ENCODE measurements at places on chromosomes 6 and 20.
A peak's percentile ranks its signal among the peaks of the same experiment; 100 is the strongest.

- DNase-seq = no peak
These were observed 483.5 kb downstream of the UTRN start for GRCh38 chr6:144768551-144769075.

GRCh38 chr20:3209257-3209945, at the start of gene ITPA:
Gene ITPA, plus strand, starts transcription at chr20:3209498. Its CDS starts 54 bp downstream, at chr20:3209552.
- DNase-seq = peak; percentile 60

GRCh38 chr6:11044712-11045167, 635 bp upstream of the ELOVL2 start:
- no peak for DNase-seq

DNA sequence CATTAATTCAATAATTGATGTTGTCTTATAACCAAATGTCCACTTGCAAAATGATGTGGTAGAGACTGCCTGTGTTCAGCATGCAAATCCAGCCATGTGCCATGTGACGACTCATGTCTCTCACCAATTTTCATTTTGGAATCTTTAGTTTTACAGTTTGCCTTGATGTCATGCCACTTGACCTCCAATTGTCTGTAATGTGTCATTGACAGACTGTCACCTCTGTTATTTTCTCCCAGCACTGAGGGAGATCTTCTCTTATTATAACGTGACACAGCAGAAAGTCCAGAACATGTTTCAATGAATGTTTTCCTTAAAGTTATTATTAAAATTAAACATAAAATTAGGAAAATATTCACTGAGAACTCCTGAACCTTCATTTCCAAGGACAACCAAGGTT, 56.7 kb downstream of the LAMA4 start:
- DNase-seq = no peak

GRCh38 chr6:13012296-13012695, 295.7 kb downstream of the PHACTR1 start:
- no peak for DNase-seq

GRCh38 chr6:33860706-33861474, 57.1 kb upstream of the MLN start:
- DNase-seq = peak; percentile 58

- DNase-seq = no peak
These were observed 13.8 kb downstream of the PHACTR3 start for GRCh38 chr20:59618131-59618530.

DNA sequence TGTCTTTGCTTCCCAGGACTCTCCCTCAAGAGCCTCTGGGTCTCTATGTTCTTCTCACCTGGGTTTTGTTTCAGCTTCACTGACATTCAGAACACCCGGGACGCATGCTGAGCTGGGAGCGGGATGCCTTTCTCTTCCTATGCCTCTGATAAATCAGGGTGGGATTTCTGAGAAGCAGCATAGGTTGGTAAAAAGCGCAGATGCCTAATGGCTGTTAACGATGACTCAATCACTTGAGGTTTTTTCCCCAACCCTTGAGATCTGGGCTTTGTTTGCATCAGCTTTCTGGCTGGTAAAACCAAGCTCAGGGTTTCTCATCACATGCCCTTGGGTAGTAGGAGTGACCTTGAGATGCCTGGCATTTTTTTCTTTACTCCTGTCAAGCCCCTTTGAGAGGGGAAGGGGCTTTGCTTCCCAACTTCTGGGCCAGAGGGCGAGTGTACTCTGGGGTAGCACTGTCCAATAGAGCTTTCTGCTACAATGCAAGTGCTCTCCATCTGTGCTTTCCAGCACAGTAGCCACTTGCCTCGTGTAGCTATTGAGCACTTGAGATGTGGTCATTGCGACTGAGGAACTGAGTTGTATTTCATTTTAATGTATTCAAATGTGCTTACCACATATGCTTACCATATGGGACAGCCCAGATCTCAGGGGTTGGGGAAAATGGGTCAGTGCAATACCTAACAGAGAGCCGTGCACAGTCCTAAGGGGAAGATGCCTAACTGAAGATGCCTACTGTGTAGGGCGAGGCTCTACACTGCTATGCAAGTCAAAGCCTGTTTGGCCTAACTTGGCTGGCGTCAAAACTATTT, 69.1 kb downstream of the PPP1R14C start:
- DNase-seq = no peak

GRCh38 chr6:112502351-112503090, 155.4 kb downstream of the RFPL4B start:
- DNase-seq = peak; percentile 44

DNA sequence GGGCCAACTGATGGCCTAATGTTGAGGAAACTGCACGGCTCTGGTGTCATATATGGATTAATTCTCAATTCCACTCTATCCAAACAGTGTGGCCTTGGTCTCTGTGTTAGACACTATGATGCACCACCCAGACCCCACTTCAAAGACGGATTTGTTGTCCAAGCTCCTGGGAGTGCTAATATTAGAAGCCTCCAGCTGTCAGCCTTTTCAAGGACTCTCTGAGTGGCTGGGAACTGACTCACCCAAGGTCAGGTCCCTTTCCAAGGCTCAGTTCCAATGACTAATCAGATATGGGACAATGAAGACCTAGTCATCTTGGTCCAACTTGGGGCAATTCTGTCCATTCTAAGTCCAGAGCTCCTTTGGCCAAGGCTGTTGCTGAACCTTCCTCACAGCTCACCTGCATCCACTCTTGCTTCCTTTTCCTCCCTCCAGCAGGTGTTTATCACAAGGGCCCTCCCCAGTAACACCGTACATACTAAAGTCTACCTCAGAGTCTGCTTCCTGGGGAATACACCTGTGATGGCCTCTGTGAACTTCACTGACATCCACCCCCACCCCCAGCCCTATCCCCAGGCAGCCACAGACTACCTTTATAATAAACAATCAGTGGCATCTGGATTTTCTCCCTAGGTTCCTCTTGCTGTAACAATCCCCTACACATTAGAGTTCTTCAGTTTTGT, 7.2 kb upstream of the IL20RA start:
- DNase-seq = no peak

- DNase-seq = no peak
These were observed 172.0 kb downstream of the SCP2D1 start for GRCh38 chr20:18985551-18985950.

DNA sequence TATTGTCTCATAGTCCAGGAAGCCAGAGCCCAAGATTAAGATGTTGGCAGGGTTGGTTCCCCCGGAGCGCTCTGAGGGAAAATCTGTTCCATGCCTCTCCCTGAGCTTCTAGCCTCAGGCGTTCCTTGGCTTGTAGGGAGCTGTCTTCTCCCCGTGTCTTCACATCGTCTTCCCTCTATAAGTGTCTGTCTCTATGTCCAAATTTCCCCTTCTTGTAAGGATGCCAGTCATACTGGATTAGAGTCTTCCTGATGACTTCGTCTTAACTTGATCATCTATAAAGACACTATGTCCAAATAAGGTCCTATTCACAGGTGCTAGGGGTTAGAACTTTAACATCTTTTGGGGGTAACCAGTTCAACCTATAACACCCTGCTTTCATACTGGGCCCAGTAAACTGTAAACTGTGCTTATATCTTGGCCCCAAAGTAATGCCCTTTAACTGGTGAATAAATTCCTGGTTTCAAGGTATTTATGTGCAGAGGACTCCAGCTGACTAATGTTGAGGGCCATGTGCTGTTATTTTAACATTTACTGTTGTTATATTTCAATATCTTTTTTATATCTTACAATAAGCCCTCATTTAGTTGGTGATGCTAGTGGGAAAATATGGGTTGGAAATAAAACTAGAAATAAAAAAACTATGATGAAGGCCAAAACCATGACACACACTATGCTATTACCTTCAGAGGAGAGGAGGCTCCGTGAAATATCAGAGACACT, 101.7 kb upstream of the IYD start:
- no peak for DNase-seq

DNA sequence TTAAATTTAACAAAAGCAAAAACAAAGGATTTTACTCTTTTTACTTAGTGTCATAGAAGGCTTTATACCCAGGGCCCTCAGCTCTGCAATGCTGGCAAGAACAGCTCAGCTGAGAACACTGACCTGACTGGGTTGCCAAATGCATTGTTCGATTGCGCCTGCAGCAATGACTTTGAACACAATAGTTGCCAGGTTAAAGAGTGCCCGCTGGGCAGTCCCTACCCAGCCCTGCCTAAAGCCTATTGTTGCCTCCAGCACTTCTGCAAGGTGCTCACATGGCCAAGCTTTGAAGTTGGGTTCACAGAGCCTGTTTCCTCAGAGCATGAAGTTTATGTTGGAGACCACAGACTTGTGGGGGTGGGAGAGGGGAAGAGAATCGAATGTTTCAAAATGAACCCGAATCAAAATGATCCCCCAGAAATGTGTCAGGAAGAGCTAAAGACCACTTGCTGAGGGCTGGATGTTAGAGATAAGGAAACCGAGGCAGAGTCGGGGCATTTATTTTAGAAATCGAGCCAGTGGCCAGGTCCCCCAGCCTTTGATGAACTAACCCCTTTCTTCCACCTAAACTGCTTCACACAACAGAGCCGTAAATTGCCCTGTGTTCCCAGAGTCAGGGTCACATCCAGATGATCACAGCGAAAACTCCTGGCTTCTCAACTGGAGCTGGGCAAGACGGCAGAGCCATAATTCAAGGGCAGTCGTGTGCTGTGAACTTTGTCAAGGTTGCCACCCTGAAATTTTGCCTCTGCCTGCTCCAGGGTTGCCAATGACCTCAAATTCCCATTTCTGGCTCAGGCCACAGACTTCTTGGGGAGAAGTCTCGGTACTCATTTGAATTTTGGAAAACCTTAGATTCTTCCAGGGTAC, 55.0 kb downstream of the FOXA2 start:
- DNase-seq = no peak

DNA sequence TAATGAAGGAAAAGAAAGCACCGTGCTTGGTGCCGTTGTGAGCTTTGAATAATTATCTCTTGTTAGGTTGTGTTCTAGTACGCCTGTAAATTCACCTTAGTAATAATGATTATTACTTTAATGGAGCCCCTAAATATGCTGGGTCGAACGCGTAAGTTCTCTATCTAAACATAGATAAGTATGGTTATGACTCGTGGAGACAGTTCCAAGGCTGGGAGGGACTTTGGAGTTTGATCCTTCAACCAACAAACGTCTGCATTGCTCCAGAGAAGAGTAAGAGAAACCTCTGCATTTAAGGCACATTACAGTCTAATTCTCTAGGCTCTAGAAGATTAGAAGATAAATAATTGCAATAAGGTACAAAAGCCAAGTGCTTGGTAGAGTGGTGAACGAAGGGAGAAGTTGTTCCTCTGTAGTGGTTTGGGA, 514 bp downstream of the ACOT13 start:
- peak; percentile 24 for DNase-seq

DNA sequence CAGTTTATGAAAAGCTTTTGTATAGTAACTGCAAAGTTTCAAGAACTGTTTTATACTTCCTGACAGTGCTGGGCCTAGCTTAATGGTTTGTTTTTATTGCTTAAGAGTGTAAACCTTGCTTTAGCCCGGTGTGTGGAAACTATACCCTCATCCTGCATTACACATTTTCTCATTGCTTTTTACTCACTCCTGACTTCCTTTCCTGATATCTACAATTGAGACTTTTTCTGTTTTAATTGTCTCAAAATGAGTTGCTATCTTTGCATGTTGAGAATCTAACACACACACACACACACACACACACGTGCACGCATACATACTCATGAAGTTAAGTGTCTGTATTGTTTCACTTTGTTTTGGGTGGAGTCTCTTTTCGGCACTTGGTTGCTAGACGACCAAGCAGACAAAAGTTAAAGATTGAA, 16.7 kb downstream of the BMP2 start:
- no peak for DNase-seq

DNA sequence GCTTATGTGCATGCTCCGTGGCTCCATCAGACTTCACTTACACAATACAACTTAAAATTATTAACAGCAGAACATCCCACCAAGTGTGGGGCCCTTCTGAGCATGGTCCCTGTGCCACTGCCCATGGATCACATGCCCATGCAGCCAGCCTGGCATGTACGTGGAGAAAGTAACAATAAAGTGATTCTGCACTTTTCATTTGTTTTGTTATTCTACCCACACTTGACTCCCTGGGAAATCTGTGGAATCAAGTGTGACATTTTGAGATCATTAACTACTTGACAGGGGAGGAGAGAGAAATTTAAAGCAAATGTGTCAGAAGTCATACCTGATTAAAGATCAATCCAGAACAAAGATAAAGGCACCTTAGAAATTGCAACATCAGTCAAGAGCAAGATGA, 112.0 kb downstream of the ISM1 start:
- DNase-seq = no peak

GRCh38 chr20:63243604-63244247, 8.0 kb downstream of the BIRC7 start:
- no peak for DNase-seq

- DNase-seq = no peak
These were observed 54.3 kb downstream of the TCP11 start for GRCh38 chr6:35086636-35087360.

GRCh38 chr6:42046464-42047212, 3.7 kb upstream of the TAF8 start:
- no peak for DNase-seq

GRCh38 chr6:122681705-122682104, 71.5 kb downstream of the PKIB start:
- no peak for DNase-seq

GRCh38 chr20:7151676-7152470, 384.4 kb downstream of the BMP2 start:
- DNase-seq = no peak

DNA sequence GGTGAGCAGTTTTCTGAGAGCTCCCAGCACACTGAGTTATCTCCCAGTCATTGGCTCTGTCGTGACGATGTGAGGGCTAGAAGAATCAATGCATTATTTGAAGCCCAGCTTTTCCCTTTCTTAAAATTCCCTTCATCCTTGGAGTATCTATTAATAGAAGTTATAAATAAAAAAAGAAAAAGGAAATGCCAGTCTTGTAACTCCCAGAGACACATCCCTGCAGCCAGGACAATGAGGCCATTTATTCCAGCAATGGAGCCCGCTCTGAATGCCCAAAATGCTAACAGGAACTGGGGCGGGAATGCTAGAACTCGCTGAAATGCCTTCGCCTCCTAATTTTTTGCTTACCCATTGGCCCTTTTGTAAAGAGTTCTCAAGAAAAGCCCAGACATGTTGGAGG, 305.8 kb downstream of the TFAP2C start:
- no peak for DNase-seq

- DNase-seq = peak; percentile 14
These were observed 696 bp upstream of the SUPT3H start for GRCh38 chr6:45378334-45378926.

- DNase-seq = peak; percentile 63
These were observed 61.5 kb downstream of the TBXT start for GRCh38 chr6:166106076-166106686.

- DNase-seq = no peak
These were observed 25.1 kb upstream of the TAF8 start for GRCh38 chr6:42025066-42025844.

DNA sequence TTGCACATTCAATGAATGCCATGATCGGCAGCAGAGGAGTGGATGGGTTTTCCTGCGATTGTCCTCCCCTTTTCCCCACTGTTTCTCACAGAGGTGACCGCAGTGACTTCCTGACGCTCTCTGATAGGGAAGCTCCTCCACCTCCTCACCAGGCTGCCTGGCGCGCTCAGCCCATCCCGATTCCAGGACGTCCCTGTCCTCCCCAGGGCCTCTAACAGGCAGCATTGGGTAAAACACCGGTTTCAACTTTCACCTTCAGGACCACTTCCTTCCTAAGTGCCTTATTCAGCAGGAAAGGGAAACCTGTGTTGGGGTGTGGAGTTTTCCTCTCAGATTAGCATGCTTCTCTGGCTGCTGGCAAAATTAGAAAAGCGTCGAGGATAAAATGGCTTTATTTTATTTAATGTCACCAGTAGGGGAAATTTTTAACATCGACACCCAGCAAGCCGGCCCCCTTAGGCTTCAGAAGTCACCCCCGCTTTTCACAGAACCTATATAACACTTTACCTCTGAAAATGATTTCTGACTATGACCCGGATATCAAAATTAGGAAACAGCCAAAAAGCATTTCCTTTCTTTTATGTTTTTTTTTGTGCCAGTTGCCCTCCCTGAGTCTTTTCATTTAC, 570.4 kb upstream of the GJE1 start:
- DNase-seq = no peak
